Adrenal gland (tissue), 19 donors: ENCODE measurements at places on chromosomes 3 and 15. TPM values are rescaled to one million over a fixed set of nuclear protein-coding genes. Genes with fewer than 3 reads are reported as not detected.

The SNX22 gene
- 2.3 TPM for polyA plus RNA-seq

The ROPN1 gene
- not detected for polyA plus RNA-seq

The MINDY2 gene
- polyA plus RNA-seq, result 2.7 TPM

The HIGD2B gene
- polyA plus RNA-seq, result not detected

The IDH2 gene
- polyA plus RNA-seq, result 10.3 TPM

The LRRC3B gene
- polyA plus RNA-seq, result not detected

The VILL gene
- 1.7 TPM for polyA plus RNA-seq

The SOX14 gene
- polyA plus RNA-seq, result not detected

The GOLGA6L4 gene
- 17.1 TPM for polyA plus RNA-seq

The PLA2G4D gene
- polyA plus RNA-seq, result 1.2 TPM

The MYZAP gene
- 125 TPM for polyA plus RNA-seq

The IRAK2 gene
- polyA plus RNA-seq, result 3.7 TPM

The PROS1 gene
- polyA plus RNA-seq, result 6.6 TPM

The HTR3E gene
- polyA plus RNA-seq, result not detected

The ACTRT3 gene
- polyA plus RNA-seq, result 0.32 TPM

The C15orf61 gene
- polyA plus RNA-seq, result 2.5 TPM

The UROC1 gene
- polyA plus RNA-seq, result 0.03 TPM

The CPB1 gene
- 65.6 TPM for polyA plus RNA-seq
